ENCODE measurements at places on chromosomes 7 and 10. TPM values are rescaled to one million over a fixed set of nuclear protein-coding genes. Genes with fewer than 3 reads are reported as not detected.

DENND2A gene
- not detected for total RNA-seq

CREB5 gene
- 0.05 TPM for total RNA-seq

ZPBP gene
- not detected for total RNA-seq

CHCHD2 gene
- total RNA-seq = 168 TPM

HOXA10 gene
- total RNA-seq = not detected

ADAM12 gene
- total RNA-seq = 0.22 TPM

GIMAP1 gene
- 0.30 TPM for total RNA-seq

ADCY1 gene
- 0.05 TPM for total RNA-seq

TRRAP gene
- 102 TPM for total RNA-seq

DNA sequence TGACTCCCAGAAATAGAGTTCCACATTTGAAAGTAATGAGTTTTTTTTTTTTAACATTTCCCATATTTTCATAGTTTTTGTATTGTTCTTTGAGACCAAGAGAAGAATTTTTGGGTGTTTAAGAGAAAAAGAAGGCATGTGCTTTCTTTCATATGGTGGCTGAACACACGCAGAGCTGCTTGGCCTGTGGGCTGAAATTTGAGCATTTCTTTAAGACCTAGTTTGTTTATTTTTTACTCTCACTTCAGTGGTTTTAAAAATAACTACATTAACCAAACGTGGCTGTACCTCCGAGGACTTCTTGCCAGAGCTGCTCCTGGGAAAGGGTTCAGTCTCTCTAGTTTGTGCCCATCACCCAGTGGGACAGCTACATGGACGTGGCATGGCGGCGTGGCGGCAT is 58.3 kb downstream of the INPP5A start:
- H3K36me3 ChIP-seq = peaks cover 2% of the 10 kb centered on the region
- H3K27ac ChIP-seq = peak overlapping the region; percentile 90
- no peaks in the 10 kb centered on the region for H3K27me3 ChIP-seq
- no peak overlapping the region for H3K4me3 ChIP-seq
- peaks cover 37% of the 10 kb centered on the region for H3K4me1 ChIP-seq
- no peak for DNase-seq

- H3K27me3 ChIP-seq = no peaks in the 10 kb centered on the region
- no peaks in the 10 kb centered on the region for H3K36me3 ChIP-seq
- no peaks in the 10 kb centered on the region for H3K4me1 ChIP-seq
- H3K27ac ChIP-seq = no peak overlapping the region
Measured at GRCh38 chr10:113108194-113108835, 158.3 kb downstream of the TCF7L2 start.

- H3K27me3 ChIP-seq = no peaks in the 10 kb centered on the region
- H3K36me3 ChIP-seq = no peaks in the 10 kb centered on the region
- no peak for DNase-seq
- H3K4me3 ChIP-seq = no peak overlapping the region
- no peak overlapping the region for H3K27ac ChIP-seq
Measured at GRCh38 chr7:84060760-84061261, 133.8 kb downstream of the SEMA3A start.

DNA sequence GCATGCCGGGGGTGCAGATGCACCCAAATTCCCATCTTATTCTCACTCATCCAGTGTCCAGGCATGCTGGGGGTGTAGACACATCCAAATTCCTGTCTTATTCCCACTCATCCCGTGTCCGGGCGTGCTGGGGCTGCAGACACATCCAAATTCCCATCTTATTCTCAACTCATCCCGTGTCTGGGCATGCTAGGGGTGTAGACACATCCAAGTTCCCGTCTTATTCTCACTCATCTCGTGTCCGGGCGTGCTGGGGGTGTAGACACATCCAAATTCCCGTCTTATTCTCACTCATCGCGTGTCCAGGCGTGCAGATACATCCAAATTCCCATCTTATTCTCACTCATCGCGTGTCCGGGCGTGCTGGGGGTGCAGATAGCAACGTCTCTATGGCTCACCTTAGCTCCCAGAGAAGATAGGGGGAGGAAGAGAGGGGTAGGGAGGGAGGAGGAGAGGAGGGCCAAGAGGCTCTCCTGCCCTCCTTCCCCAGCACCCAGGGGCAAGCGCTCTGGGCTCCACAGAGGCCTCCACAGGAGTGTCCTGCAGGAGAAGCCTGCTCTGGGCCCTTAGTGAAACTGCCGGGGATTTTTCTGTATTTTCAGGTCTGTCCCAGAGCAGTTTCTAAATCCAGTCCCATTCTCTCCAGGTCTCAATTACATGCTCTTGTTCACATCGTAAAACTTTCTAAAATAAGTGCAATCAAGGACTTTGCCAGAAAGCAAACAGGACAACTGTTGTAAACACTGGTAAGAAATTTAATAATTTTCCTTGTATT is 210.8 kb downstream of the DIP2C start:
- no peak overlapping the region for H3K4me3 ChIP-seq
- no peak for DNase-seq
- no peak overlapping the region for H3K27ac ChIP-seq
- no peaks in the 10 kb centered on the region for H3K27me3 ChIP-seq
- no peaks in the 10 kb centered on the region for H3K4me1 ChIP-seq

- H3K36me3 ChIP-seq = no peaks in the 10 kb centered on the region
- DNase-seq = no peak
- no peak overlapping the region for H3K27ac ChIP-seq
- no peak overlapping the region for H3K4me3 ChIP-seq
- no peaks in the 10 kb centered on the region for H3K4me1 ChIP-seq
- H3K27me3 ChIP-seq = no peaks in the 10 kb centered on the region
Measured at GRCh38 chr10:103822107-103822716, 33.2 kb downstream of the SH3PXD2A start.

GRCh38 chr7:111933609-111934008 is 272.6 kb downstream of the DOCK4 start:
- no peak overlapping the region for H3K4me3 ChIP-seq
- no peak for DNase-seq
- no peaks in the 10 kb centered on the region for H3K27me3 ChIP-seq

DNA sequence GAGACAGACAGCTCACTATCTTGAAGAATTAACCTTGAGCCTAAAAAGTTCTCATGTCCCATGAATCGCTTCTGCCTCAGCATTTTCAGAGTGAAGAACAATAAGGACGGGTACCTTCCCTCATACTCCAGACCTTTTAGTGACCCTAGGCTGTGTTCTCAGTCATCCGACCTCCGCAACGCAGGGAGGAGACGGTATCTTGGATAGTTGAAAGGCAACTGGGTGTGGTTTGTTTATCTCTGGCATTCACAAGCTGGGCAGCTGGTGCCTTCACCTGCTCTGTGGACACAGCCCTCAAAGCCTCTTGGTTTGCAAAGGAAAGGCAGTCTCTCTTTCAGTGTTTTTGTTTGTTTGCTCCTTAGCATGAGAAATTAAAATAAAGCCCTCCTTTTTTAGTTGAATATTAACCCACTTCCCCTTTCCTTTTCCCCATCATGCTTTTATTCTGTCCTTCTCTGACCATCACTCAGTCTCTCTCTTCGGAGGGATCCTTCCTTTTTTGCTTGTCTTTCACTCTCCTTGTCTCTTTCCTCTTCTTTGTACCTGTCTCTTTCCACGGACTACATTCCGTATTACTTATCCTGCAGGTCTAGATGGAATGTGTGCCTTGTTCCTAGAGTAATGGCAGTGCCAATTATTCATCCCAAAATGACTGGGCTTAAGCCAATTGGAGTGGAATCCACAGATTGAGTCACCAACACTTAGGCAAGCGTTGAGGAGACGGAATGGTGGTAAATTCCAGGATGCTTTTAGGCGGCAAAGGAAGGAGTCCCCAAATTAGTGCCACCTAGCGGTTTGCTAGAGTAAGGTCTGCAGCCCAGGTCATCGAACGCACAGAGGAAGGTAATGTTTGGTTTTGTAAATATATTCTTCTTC is 45.8 kb downstream of the PRR15 start:
- no peak overlapping the region for H3K4me3 ChIP-seq
- no peaks in the 10 kb centered on the region for H3K27me3 ChIP-seq
- DNase-seq = no peak
- no peaks in the 10 kb centered on the region for H3K36me3 ChIP-seq

GRCh38 chr10:23198610-23198939 is 6.5 kb downstream of the PTF1A start:
- H3K27me3 ChIP-seq = peaks cover 18% of the 10 kb centered on the region
- DNase-seq = no peak
- H3K27ac ChIP-seq = no peak overlapping the region
- H3K4me3 ChIP-seq = no peak overlapping the region
- no peaks in the 10 kb centered on the region for H3K36me3 ChIP-seq
- H3K4me1 ChIP-seq = no peaks in the 10 kb centered on the region

DNA sequence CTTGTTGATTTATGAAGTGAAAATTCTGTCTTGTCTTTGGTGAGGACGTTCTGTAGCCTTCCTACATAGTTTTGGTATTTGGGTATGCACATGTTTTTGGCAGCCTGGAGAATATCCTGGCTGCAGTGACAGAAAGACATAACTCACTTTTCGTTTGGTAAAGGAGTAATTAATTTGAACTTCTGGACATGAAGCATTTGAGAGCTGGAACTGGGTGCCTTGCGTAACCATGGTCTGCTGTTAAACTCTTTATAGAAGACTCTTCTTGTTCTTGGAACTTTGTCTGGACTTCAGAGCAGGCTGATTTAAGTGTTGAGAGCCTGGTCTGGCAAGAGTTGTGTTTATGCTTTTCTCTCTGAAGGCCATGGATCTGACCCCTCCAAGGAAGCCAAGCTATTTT is 231.3 kb downstream of the LRMDA start:
- H3K4me3 ChIP-seq = no peak overlapping the region
- H3K36me3 ChIP-seq = no peaks in the 10 kb centered on the region
- H3K4me1 ChIP-seq = no peaks in the 10 kb centered on the region
- H3K27me3 ChIP-seq = no peaks in the 10 kb centered on the region
- no peak overlapping the region for H3K27ac ChIP-seq
- no peak for DNase-seq

DNA sequence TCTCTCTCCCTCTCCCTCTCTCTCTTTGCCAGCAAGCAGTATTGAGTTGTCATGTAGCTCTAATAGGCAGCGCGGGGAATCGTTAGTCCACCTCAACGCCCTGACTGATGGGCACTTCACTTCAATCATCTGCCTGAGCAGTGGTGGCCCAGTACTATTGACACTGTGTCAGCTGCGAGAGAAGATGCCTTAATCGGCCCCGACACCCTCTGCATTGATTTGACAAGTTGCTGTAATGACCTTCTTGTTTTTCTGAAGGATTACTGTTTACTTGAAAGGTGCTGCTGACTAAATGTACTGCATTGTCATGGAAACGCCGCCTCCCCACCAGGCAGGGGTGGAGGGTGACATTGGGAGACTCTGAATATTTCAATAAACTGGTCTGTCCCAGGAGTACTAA is 913.8 kb downstream of the KCNMA1 start:
- DNase-seq = no peak
- no peaks in the 10 kb centered on the region for H3K36me3 ChIP-seq
- no peak overlapping the region for H3K4me3 ChIP-seq

- H3K27ac ChIP-seq = no peak overlapping the region
- no peak for DNase-seq
- H3K4me3 ChIP-seq = no peak overlapping the region
- H3K27me3 ChIP-seq = no peaks in the 10 kb centered on the region
- no peaks in the 10 kb centered on the region for H3K4me1 ChIP-seq
Measured at GRCh38 chr7:20932785-20933527, 146.3 kb upstream of the SP8 start.

- H3K4me3 ChIP-seq = no peak overlapping the region
- no peaks in the 10 kb centered on the region for H3K27me3 ChIP-seq
- DNase-seq = no peak
- H3K27ac ChIP-seq = no peak overlapping the region
- no peaks in the 10 kb centered on the region for H3K4me1 ChIP-seq
- no peaks in the 10 kb centered on the region for H3K36me3 ChIP-seq
Measured at GRCh38 chr7:39890411-39890810, 59.6 kb upstream of the CDK13 start.

DNA sequence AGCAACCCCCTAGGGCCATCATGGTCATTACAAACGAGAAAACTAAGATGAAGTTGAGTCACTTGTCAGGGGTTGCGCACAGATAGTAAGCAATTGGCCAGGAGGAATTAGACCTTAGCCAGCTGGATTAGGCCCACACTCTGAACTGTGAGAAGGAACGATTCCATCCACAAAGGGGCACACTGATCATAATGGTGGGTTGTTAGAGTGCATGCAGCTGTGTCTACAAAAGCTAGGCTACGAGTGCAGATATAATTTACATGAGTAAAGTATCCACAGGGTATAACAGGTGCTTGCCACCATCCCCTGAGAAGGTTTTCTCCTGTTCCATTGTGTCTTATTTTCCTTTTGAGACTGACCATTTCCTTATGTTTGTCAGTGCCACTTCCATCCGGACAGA is 16.6 kb upstream of the FAM170B start:
- no peaks in the 10 kb centered on the region for H3K36me3 ChIP-seq
- no peak for DNase-seq
- no peak overlapping the region for H3K4me3 ChIP-seq
- no peaks in the 10 kb centered on the region for H3K4me1 ChIP-seq
- no peaks in the 10 kb centered on the region for H3K27me3 ChIP-seq
- H3K27ac ChIP-seq = no peak overlapping the region

GRCh38 chr7:148434181-148434757 is 156.3 kb upstream of the C7orf33 start:
- no peaks in the 10 kb centered on the region for H3K36me3 ChIP-seq
- H3K27ac ChIP-seq = no peak overlapping the region
- no peak for DNase-seq
- no peaks in the 10 kb centered on the region for H3K27me3 ChIP-seq
- no peak overlapping the region for H3K4me3 ChIP-seq

- H3K4me1 ChIP-seq = no peaks in the 10 kb centered on the region
- no peak for DNase-seq
- H3K27me3 ChIP-seq = no peaks in the 10 kb centered on the region
Measured at GRCh38 chr7:96531331-96531730, 178.3 kb downstream of the SEM1 start.

DNA sequence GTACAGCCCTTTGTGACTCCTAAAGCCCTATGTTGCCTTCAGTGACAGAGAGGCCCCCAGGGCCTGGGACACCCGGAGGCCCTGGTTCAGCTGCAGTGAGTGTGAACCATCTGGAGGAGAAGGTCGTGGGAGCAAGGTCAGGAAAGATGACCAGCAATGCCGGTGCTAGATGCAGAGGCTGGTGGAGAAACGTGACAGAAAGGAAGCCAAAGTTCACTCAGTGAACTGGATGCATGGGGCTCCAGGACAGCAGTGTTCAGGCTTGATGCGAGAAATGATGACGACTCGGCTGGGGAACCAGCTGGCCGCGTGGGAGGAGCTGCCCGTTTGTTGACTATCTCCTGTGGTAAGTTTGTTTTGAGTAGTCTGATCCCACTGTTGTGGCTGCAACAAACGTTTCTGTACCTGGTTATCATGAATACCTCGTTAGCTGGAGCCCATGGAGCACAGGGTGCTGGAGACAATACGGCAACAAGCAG is 54.1 kb upstream of the MKRN1 start:
- no peaks in the 10 kb centered on the region for H3K36me3 ChIP-seq
- DNase-seq = no peak
- no peak overlapping the region for H3K27ac ChIP-seq
- no peak overlapping the region for H3K4me3 ChIP-seq
- H3K27me3 ChIP-seq = no peaks in the 10 kb centered on the region

DNA sequence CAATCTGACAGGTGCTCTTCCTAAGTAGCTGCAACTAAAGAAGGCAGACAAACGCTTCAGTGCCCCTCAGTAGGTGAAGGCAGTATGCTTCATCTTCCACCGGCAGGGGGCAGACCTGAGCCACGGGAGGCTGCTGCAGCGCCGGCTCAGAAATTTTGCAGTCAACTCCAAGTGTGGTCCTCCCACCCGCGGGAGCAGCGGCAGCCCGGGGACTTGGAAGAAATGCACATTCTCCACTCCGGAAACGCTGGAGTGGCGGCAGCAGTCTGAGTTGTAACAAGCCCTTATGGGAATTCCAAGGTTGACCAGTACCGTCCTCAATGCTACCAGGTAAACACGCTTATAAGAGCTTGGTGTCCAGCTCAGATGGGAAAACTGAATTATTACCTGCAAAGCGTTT is 3.4 kb downstream of the IGFBP3 start:
- H3K27ac ChIP-seq = no peak overlapping the region
- H3K4me3 ChIP-seq = no peak overlapping the region
- H3K4me1 ChIP-seq = peaks cover 17% of the 10 kb centered on the region
- H3K27me3 ChIP-seq = peaks cover 40% of the 10 kb centered on the region
- H3K36me3 ChIP-seq = no peaks in the 10 kb centered on the region
- DNase-seq = peak; percentile 75
